ENCODE measurements at places on chromosomes 1 and 21.

DNA sequence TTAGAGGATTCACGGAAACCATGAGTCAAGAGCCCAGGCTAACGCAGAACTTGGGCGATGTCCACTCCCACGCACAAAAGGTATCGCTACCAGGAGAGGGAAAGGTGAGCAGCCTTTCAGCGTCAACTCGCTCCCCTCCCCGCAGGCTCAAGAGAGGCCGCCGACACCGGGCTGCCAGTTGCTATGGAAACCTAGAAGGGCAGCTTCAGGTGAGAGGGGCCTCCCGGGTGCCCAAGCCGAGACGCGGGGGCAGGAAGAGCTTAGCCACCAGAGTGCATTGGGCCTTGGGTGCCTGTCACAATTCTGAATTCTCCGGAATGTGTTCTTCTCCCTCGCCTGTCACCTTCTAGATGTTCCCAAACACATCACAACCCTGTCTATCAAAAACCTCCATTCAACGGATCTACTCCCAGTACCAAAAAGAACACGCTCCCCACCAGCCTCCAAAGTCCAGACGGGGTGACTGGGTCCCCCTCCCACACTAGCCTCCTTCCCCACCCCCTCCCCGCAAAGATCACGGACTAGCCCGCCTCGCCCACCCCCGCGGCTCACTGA lies 694 bp downstream of the MEAF6 start:
- peak; percentile 71 for DNase-seq

- DNase-seq: peak; percentile 14
Observed at GRCh38 chr1:205076245-205076761, 8.0 kb downstream of the TMEM81 start.

DNA sequence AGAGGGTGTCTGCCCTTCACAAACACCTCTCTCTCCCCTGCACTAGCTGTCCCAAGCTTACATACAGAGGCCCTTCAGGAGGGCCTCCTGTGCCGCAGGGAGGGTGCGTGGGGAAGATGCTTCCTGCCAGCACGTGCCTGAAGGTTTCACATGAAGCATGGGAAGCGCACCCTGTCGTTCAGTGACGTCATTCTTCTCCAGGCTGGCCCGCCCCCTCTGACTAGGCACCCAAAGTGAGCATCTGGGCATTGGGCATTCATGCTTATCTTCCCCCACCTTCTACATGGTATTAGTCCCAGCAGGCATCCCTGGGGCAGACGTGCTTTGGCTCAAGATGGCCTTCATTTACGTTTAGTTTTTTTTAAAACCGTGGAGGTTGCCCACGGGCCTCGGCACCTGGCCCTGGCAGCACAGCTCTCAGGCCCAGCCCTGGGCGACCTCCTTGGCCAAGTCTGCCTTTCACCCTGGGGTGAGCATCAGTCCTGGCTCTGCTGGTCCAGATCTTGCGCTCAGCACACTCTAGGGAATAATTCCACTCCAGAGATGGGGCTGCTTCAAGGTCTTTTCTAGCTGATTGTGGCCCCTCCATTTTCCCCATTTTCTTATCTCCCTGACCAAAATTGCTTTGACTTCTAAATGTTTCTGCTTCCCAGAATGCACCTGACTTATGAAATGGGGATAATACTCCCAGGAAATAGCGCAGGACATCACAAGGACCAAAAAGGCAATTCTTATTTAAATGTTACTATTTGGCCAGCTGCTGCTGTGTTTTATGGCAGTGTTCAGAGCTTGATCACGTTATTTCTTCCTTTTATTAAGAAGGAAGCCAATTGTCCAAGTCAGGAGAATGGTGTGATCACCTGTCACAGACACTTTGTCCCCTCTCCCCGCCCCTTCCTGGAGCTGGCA lies 6.1 kb downstream of the NPPA start:
- DNase-seq: no peak

- DNase-seq: no peak
Observed at GRCh38 chr1:243268751-243269460, 13.1 kb downstream of the SDCCAG8 start.

DNA sequence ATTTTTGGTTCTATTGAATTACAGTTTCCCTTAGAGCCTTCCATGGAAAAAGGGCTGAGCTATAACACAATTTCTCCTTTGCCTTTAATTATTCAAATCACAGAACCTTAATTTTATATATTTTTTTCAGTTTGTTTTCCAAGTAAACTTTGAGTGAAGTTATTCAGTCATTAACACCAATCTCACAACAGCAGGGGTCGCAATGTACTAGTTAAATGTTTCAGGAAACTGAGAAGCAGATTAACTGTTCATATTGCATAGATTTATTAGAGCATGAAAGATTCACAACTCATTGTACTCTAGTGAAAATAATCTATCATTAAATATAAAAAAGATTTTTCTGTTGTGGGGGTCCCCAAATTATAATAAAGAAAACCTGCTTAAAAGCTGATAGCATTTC lies 64.1 kb downstream of the KIFAP3 start:
- no peak for DNase-seq

- DNase-seq: peak; percentile 58
Observed at GRCh38 chr1:87325982-87326738, 2.5 kb upstream of the LMO4 start.

DNA sequence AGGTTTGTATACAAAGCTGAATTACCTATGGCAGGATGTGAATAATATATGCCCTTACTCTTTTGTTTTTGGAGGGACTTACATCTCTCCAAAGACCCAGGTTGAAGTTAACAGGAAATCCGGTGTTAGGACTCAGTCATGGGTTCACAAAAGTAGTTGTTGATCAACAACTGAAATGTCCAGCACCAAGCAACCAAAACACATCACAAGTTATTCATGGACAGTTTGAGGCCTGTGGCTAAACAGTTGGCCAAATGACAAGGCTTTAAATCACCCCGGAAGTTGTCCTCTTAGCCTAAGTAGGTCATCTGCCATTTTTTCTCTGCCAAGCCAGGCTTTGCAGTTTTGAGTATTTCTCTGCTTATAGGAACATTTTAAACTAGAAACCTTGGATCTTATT lies 89.9 kb downstream of the CD247 start:
- DNase-seq: no peak

- no peak for DNase-seq
Observed at GRCh38 chr1:245091818-245092637, 62.8 kb upstream of the KIF26B start.

DNA sequence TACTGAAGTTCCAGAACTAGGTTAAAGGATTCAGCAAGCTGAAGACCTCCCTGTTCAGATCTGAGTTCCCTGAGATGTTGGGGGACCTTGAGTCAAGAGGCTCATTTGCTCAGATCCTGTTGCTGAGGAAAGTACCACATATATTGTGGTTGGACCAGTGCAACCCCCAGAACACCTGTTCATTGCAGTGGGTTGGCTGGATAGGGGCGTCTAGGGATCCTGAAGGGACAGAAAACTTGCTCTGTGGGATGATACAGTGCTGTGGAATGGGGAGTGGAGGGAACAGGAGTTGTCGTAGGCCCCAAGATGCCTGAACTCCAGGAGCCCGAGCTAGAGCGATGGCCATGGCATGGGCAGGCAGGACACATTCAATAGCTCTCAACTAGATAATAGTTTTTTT lies 24.6 kb upstream of the MAPKAPK2 start:
- DNase-seq: no peak

DNA sequence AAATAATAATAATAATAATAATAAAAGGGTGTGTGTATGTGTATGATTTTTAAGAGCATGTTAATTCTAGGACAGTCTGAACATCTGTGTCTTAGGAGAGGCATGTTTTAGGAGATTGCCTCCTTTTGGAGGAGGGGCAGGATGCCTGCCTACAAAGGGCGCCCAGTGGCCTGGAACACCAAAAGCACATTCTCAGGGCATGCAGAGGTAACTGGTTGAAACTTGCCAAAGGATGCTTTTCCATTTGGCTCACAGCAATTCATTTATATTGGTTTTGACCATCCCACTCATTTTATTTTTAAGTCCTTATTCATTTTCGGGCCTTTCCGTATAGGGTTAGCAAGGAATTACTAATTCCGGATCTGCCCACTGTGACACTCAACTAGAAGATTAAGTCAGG lies 21.1 kb upstream of the LAMC2 start:
- no peak for DNase-seq

- DNase-seq: no peak
Observed at GRCh38 chr1:232114985-232115384, 488.4 kb downstream of the DISC1 start.

Data from activated CD8-positive, alpha-beta memory T cell treated with anti-CD3 and anti-CD28 coated beads, Interleukin-2, amount 10 ng/mL, durations not matched to agents 7 days and 5 days (primary cell).